Activated naive CD8-positive, alpha-beta T cell treated with anti-CD3 and anti-CD28 coated beads for 36 hours (primary cell): ENCODE measurements at places on chromosomes 12 and 14.

GRCh38 chr12:91613223-91613779 lies 430.7 kb upstream of the DCN start:
- no peak for DNase-seq

GRCh38 chr12:74776378-74776777 lies 238.7 kb downstream of the ATXN7L3B start:
- no peak for DNase-seq

- DNase-seq, result no peak
Measured at GRCh38 chr14:23172096-23172495, 11.4 kb downstream of the SLC7A8 start.

- no peak for DNase-seq
Measured at GRCh38 chr12:119914666-119915065, 37.5 kb upstream of the CIT start.

DNA sequence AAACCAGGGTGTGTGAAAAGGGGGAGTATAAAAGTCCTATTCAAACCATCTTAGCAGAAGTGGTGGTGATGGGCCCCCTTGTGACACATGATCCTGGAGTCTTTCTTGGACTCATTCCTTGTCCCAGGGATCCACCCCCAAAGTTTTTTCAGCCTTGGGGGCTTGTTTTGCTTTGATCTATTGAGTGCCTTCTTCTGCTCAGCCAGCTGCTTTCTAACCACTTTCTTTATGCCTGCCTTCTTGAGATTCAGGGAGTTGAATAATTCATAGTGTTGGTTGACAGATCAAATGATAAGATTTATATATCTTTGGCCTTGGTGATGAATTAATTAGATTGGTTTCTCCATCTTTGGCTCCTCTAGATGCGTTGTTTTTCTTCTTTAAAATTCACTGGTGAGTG lies 926.7 kb downstream of the DIO2 start:
- DNase-seq, result no peak

- DNase-seq, result no peak
Measured at GRCh38 chr14:29220072-29220471, 453.5 kb downstream of the FOXG1 start.

DNA sequence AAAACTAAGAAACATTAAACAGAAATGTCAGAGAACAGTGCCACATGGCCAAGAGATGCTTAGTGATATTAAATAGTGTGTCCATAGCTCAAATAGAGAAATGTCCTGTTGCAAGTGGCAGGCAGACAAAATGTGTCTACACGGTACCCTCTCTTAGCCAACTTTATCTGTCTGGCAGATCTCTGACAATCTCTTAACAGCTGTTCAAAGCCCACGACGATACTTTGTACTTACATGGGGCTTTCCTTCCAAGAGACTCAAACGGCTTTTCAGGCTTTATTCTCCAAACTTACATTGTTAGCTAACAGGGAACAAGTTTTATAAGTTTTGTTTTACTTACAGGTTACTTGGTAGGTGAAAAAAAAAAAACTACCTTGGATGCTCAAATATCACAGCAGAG lies 45.6 kb downstream of the ARMH4 start:
- no peak for DNase-seq

DNA sequence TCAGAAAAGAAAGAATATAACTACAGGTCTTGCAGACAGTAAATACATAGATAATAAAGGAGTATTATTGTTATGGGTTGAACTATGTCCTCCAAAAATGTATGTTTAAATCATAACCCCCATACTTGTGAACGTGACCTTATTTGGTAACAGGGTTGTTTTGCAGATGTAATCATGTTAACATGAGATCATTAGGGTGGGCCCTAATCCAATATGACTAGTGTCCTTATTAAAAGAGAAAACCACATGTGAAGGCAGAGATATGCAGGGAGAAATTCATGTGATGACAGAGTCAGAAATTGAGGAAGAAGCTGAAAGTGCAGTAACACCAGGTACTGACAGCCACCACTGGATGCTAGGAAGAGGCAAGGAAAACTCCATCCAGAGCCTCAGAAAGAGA lies 29.0 kb downstream of the MAGOHB start:
- no peak for DNase-seq

GRCh38 chr12:108082485-108082884 lies 46.6 kb upstream of the WSCD2 start:
- DNase-seq, result no peak

- DNase-seq, result no peak
Measured at GRCh38 chr14:31978423-31978822, 98.7 kb upstream of the ARHGAP5 start.

- no peak for DNase-seq
Measured at GRCh38 chr12:114434341-114434740, 28.4 kb upstream of the TBX5 start.

DNA sequence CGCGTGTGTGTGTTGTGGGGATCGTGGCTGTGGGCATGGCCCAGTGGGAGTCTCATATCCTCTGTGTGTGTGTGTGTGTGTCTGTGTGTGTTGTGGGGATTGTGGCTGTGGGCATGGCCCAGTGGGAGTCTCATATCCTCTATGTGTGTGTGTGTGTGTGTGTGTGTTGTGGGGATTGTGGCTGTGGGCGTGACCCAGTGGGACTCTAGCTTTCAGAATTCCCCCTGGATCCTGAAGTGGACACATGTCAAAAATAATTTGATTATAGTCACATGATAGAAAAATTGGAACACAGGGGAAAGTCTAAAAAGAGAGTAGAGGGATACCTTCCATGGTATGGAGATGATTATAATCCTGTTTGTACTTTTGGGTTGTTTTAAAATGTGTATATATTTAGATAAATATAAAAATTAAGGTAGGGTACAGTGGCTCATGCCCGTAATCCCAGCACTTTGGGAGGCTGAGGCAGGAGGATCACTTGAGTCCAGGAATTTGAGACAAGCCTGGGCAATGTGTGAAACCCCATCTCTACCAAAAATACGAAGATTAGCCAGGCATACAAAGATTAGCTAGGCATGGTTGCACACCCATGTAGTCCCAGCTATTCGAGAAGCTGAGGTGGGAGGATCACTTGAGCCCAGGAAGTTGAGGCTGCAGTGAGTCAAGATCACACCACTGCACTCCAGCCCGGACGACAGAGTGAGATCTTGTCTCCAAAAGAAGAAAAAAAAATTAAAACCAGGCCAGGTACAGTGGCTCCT lies 11.0 kb downstream of the PAPLN start:
- DNase-seq, result no peak

- DNase-seq, result no peak
Measured at GRCh38 chr12:87933991-87934390, 95.2 kb downstream of the C12orf50 start.

DNA sequence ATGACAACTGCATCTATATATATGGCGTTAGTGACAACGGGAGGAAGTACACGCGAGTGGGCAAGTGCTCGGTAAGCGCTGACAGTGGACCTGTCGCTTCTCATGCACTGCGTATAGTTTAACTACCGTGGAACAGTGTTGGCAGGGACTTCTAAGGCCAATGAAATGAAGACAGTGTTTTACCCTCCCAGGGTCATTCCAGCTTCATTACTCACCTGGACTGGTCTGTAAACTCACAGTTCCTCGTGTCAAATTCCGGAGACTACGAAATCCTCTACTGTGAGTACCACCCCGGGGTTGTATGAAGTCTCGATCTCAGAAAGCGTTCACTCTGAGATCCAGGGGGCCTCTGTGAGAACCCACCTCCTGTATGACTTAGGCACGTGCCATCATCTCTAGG lies 129.2 kb upstream of the EVL start:
- DNase-seq, result no peak

DNA sequence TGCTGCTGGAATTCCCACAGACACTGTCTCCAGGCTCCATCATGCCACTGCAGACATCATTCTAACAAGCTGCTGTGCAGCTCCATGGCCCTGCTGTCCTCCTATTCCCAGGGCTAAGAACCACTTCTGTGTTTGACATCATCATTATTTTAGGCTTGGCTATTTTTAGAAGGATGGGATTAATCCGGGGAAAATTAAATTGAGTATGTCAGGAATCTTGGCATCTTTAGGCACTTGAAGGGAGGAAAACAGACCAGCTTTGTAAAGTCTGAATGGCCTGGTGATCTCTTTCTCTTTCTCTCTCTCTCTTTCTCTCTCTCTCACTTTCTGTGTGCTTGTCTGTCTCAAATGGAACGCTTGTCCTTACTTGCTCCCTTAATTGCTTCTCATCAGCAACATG lies 568.3 kb upstream of the FLRT2 start:
- no peak for DNase-seq

DNA sequence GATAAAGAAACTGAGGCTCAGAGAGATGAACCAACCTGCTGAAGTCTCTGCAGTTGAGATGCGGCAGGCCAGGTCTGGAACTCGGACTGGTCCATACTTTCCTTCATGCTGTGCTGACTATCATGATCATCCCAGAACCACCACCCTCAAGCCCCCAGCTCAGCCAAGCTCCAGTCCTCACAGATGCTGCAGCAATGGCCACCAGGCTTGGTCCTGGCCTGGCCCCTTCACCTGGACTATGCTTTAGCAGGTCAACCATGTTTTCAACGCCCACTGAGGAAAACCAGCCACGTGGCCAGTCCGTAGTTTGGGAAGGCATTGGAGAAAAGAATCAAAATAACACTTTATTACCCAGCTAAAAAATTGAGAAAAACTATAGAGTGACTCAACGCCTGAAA lies 1.4 kb downstream of the GPR68 start:
- no peak for DNase-seq

GRCh38 chr12:52168019-52168717 lies 23.6 kb downstream of the KRT80 start:
- DNase-seq, result no peak

GRCh38 chr14:71621980-71622605 lies 310.1 kb upstream of the RGS6 start:
- DNase-seq, result no peak

- no peak for DNase-seq
Measured at GRCh38 chr12:58425481-58426392, 484.4 kb downstream of the ATP23 start.

DNA sequence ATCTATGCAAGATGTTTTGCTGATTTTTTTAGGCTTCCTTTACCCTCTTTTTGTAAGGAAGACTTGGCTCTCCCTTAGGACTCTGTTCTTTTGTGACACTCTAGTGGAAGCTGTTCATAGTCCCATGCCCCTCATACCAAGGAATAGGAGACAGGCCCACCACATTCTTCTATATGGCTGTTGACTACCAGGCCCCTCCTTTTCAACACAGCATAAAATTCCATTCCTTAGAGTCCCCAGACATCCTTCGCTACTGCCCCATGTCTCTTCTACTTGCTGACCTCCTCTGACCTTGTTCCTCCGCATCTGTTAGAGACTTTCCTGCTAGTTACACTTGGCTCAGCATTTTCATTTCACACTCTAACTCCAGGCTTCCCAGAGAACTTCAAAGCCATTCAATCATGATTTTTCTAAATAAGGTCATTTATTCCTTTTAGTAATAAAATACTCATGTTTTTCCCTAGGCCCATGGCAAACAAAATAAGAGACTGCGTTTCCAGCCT lies 9.7 kb downstream of the PIK3C2G start:
- no peak for DNase-seq
